HT1080 (cell line): ENCODE measurements at places on chromosomes 6 and 20.
A peak's percentile ranks its signal among the peaks of the same experiment; 100 is the strongest.

GRCh38 chr20:41017448-41018042 lies 11.1 kb upstream of the TOP1 start:
- DNase-seq = no peak

- no peak for DNase-seq
Observed at GRCh38 chr6:157095569-157095968, 227.8 kb downstream of the TMEM242 start.

DNA sequence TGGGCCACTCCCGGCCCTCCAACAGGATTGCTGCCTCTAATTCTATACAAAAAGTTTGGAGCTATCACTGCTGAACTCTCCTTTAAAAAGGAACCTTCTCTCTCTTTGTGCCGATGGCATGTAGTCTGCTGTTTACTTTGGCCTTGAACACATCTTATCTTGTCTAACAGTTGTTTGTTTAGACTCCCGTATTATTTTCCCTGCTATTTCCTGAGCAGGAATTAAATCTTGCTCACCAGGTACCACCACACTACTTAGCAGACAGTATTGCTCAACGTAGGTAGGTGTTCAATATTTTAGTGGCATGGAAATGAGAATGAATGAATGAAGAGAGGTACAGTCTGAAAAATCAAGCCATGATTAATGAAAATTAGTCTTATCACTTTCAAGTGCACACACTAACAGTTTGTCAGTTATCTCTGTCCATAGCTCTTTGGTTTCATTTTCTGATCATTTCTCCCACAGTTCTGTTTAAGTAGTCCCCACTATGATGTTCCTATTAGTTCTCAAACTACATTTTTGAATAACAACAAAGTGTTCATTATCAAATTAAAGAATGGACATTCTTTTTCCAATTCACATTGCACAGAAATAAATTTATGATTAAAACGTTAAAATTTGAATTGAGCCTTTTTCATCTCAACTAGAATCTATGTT lies 6.8 kb upstream of the HEY2 start:
- no peak for DNase-seq

- DNase-seq = no peak
Observed at GRCh38 chr6:43800746-43801494, 30.9 kb downstream of the VEGFA start.

DNA sequence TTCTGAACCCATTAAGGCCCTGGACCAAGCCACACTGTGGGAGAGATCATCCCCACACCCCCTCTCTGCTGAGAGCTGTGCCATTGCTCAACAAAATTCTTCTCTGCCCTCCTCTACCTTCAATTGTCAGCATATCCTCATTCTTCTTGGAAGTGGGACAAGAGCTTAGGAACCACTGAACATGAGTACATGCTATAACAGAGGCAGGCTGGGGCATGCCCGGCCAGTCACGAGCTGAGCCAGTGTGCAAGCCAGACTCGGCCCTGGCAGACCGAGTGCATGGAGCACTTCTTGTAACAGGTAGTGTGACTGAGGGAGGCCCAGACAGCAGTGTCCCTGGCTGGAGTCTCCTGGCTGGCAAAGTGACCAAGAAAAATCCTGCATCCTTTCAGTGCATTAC lies 149.2 kb downstream of the MOXD1 start:
- DNase-seq = no peak

DNA sequence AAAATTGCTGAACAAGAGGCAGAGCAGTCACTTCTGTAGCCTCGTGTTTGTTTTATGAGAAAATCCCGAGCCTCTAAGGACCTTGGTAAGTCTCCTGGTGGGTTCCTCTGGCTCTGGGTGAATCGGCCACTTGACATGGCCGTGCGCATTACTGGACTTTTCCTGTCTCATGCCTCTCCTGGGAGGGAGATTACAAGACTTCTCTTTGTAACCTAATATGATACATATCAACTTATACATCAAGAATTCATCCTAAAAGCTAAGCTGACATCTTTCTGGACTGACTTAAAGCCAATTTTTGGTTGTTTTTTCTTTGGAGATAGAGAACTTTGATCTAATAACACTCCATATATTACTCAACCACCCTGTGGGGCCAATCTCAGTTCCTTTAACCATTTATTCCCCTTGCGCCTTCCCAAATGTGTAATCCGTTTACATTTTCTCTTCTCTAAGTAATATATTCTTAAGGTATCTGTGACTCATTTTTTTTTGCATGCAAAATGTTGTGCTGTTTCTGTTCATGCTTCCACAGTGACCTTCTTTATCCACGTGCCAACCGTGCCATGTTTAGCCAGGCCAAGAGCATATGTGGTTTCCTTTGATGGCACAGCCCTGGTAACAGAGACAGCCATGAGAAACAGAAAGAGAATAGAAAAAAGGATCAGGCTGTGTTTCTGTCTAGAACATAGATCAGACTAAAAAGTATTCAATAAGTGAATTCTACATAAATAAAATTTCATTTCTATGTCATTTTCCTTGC lies 47.5 kb upstream of the JAG1 start:
- DNase-seq = no peak

DNA sequence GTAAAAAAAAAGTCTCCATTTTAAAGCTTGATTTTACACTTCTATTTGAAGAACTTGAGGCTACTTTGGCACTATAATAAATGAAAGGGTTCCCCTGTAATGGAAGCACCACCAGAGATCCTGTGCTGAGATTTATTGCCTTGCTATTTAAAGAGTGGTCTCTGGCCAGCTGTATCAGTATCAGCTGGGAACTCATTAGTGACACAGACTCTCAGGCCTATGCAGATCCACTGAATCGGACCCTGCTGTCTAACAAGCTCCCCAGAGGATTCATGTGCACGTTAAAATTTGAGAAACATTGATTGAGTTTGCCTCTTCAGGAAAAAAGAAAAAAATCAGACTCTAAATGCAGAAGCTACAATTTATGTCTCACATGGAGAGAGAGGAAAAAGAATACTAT lies 299.9 kb upstream of the BMP2 start:
- no peak for DNase-seq

GRCh38 chr6:166927935-166928643 lies 28.3 kb downstream of the RNASET2 start:
- no peak for DNase-seq

- DNase-seq = peak; percentile 94
Observed at GRCh38 chr6:53048431-53049195, 16.6 kb upstream of the FBXO9 start.

GRCh38 chr6:75044846-75045245 lies 161.0 kb downstream of the COL12A1 start:
- no peak for DNase-seq

GRCh38 chr6:154123155-154123956 lies 84.3 kb downstream of the OPRM1 start:
- no peak for DNase-seq
